ENCODE measurements at places on chromosomes 16 and 17.
A peak's percentile ranks its signal among the peaks of the same experiment; 100 is the strongest.

DNA sequence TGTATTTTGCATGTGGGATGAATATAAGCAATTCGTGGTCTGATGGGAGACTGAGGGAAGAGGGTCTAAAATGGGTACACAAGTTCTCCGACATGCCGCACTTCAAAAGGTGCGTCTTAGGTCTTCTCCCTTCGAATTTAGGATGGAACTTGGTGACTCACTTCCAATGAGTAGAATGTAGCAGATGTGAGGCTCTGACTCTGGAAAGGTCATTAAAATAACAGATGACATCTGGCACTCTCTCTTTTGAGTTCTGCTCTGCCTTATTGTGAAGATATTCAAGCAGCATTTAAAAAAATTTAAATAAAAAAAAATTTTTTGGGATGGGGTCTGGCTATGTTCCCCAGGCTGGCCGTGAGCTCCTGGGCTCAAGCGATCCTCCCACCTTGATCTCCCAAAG is 92.7 kb downstream of the TMEM100 start:
- no peak for DNase-seq

GRCh38 chr16:84948851-84949610 is 62.3 kb downstream of the ZDHHC7 start:
- no peak for DNase-seq

DNA sequence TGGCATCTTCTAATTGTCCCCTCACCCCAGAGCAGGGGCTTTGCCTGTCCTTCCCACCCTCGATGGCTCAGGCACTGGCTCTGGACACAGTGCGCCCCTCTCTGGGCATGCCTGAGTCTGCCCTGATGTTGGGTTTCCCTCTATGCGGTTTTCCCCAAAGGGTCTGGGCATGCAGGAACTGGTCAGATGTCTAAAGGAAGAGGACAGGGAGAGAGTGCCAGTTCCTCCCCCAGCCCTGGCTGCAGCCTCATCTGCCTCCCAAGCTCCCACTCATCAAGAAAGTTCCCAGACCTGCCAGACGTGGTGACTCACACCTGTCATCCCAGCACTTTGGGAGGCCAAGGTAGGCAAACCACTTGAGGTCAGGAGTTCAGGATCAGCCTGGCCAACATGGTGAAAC is 41.3 kb upstream of the PABPN1L start:
- DNase-seq: no peak

GRCh38 chr17:49522357-49522890 is 27.3 kb downstream of the NGFR start:
- no peak for DNase-seq

- DNase-seq: no peak
These were observed 33.8 kb downstream of the GTF3C1 start for GRCh38 chr16:27515874-27516353.

GRCh38 chr17:12979826-12980500 is 37.9 kb downstream of the ELAC2 start:
- no peak for DNase-seq

DNA sequence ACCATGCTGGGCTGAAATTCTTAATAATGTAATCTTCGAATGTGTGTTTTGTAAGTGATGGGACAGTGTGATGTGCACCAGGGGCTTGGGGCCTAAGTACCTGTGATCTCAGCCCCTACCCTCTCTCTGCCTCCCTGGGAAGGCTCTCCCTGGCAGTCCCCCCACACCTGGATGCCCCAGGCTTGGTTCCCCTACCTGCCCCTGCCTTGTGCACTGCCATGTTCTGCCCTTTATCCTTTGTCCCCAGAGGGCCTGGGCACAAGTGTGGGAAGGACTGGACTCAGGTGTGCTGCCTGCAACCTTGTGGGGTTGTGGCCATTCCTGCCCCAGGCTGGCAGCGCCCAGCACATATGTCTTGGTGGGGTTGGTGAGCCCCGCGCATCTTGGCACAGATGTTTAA is 55.4 kb upstream of the CREBBP start:
- DNase-seq: no peak

DNA sequence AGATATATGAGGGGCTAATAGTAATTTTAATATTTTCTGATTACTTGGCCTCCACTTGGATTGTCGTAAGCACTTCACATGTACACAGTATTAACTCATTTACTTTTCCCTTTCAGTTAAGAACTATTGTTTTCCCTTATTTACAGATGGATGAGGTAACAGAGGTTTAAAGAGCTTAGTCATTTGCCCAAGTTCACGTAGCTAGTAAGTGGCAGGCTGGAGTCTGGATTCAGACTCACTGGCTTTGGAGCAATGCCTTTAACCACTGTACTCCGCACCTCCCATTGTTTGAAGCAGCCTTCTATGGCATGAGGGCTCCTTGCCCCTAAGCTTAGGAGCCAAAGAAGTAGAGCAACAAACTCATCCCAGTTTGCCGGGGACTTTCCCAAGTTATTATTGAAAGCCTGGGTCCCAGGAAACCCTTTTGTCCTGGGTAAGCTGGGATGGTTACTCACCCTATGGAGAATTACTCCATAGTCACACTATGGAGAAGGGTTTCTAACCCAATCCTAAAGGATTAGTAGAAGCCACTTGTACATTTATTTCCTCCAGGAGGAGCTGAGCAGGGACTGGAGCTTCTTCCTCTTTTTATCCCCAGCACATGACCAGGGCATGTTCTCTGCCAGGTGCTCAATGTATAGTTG is 12.3 kb downstream of the FOXL1 start:
- peak; percentile 82 for DNase-seq

DNA sequence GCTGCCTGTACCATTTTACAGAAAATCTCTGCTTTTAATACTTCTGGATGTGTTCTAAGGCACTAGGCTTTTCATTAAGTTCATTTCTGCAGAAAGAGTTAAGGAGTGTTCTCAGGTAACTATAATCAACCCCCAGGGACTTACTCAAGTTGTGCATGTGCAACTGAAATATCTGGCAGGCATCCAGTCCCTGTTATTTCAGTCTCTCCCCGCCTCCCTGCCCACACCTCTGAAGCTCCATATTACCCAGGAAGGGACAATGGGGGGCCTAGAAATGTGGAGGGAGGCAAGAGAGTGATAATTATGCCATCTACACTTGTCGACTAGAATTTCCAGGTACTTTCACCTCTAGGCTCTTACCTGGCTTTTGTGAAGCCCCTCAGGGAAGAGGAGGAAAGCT is 432.2 kb downstream of the MAF start:
- no peak for DNase-seq

GRCh38 chr17:57696050-57696449 is 49.0 kb downstream of the CCDC182 start:
- DNase-seq: no peak

GRCh38 chr17:33888455-33888854 is 366.6 kb upstream of the CCL2 start:
- DNase-seq: no peak

- no peak for DNase-seq
These were observed 35.3 kb upstream of the ZFHX3 start for GRCh38 chr16:73083271-73083670.

DNA sequence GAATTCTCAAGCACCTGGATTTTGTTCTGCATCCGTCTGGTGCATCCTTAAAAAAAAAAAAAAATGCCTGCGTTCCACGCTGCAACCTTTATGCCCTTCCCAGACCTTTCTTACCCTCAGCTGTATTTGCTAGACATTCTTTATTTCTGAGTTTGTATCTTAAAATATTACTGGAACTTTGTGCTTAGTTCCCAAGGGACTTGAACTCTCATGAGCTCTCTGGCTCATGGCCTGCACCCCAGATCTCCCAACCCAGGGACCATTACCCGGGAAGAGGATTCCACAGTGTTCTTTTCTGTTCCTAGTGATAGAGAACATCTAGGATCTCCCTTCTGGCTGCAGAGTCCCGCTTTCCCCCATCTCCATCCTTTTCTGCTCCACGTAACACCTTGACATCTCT is 28.9 kb upstream of the CLEC18A start:
- no peak for DNase-seq

DNA sequence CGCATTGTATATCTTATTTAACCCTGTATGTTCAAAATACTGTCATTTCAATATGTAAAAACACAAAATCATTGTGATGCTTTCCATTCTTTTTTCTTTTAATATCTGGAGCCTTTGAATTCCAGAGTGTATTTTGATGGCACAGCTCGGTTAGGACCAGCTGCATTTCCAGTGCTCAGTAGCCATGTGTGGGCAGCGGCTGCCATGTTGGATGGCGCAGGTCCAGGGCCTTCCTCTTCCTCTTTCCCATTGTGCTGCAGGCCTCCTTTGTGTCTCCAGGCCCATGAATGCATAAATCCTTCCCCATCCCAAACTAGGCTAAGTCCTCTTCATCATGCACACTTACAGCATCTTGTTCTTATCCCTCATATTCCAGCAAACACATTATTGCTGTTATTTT is 13.0 kb downstream of the IRX3 start:
- no peak for DNase-seq

DNA sequence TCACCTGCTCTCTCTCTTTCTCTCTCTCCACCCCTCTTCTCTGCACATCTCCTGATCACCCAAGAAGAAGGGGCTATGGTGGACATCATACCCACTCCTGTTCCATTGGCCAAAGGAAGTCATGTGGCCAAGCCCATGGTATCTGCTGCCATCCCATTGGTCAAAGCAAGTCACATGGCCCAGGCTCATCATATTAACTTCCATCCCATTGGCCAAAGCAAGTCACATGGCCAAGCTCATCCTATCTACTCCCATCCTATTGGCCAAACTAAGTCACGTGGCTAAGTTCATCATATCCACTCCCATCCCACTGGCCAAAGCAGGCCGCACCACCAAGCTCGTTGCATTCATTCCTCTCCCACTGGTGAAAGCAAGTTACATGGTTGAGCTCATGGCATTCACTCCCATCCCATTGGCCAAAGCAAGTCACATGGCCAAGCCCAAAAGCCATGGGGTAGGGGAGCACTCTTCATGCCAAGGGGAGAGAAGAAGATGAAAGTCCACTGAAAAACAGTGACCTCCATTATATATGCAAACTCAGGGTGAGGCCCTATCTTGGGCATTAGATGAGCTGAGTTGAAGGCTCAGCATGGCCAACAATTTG is 29.2 kb downstream of the SNX20 start:
- DNase-seq: no peak

DNA sequence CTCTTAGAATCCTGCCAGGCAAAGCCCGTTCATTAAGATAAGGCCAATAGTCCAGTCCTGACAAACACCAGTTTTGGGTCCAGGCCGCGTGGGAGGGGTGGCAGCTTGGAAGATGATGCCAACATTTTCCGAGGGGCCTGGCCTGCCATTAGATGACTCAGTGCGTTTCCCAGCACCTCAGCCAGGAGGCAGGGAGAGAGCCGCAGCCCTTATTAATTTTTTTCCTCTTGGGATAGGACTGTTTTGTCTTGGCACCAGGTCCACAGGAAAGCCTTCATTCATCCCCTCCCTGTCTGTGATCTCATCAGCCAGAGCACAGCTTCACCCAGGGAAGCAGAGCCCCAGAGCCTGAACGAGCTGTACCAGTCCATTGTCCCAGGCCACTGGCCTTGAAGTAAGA is 4.7 kb upstream of the NDEL1 start:
- DNase-seq: peak; percentile 52

DNA sequence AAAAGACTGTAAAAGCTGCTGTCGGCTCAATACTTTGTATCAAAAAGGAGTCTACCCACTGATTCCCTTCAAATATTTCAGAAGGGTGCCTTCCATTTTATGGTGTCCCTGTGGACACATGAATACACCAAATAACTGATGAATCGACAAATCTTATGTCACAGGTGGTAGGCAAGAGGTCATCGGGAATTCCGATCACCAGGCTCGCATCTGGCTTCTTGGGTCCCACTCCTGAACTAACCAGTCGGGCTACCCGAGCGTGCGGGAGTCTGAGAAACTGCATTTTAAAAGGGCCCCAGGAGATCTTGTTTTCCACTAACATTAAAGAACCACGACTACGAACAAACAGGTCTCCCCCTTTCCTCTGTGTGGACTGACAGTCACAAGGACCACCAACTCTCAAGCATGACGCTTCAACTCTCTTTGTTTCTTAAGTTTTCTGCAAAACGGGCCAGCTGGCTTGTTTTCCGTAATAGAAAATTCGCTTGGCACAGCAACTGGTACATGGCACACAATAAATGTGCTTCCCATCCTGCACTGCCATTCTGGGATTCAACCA is 873 bp downstream of the PSME3IP1 start:
- peak; percentile 53 for DNase-seq

GRCh38 chr16:23082161-23082788 is 67.0 kb downstream of the USP31 start:
- peak; percentile 82 for DNase-seq

DNA sequence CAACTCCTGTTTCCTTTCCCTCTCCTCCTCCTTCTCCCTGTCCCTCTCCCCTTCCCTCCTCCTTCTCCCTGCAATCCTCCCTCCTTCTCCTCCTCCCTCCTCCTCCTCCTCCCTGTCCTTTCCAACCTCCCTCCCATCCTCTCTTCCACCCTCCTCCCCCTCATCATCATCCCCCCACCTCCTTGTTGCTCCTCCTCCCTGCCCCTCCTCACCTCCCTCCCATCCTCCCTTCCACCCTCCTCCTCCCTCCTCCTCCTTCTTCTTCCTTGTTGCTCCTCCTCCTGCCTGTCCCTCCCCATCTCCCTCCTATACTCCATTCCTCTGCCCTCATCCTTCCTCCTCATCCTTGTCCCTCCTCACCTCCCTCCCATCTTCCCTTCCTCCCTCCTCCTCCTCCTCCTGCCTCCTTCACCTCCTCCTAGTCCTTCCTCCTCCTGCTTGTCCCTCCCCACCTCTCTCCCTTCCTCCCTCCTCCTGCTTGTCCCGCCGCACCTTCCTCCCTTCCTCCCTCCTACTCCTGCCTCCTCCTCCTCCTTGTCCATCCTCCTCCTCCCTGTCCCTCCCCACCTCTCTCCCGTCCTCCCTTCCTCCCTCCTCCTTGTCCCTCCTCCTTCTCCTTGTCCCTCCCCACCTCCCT is 222.5 kb downstream of the IRF8 start:
- no peak for DNase-seq

DNA sequence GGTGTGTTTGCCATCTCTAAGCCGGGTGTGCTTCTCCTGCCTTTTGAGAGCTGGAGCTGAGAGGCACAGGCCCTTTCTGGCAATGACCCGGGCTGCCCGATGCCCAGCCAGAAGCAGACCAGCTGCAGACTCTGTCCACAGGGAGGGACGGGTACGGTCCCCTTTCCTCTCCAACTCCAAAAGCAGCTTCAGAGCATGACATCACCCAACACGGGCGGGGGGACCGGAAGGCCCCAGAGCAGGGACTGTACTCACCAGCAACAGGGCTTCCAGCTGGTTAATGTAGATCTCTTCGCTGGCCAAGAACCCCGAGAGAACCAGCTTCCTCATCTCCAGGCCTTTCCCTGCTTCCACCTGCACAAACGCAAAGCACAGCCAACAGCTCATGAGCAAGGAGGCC is 79.4 kb downstream of the ABR start:
- no peak for DNase-seq
